ENCODE measurements at places on chromosomes 2 and 18.

DNA sequence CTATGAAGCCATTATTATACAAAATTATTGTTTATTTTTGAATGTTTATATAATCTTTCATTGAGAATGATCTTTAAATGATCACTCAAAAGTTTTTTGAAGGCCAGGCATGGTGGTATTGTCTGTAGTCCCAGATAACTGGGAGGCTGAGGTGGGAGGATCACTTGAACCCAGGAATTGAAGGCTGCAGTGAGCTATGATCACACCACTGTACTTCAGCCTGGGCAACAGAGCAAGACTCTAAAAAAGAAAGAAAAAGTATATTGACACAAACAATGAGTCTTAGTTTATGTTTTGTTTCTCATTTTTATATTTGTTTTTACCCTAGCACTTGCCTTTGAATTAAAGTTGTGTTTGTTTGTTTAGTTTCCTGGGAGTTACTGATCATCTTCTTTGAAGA, 2.3 kb downstream of the TWSG1 start:
- DNase-seq = no peak

GRCh38 chr18:37161491-37161890, 332.6 kb downstream of the KIAA1328 start:
- no peak for DNase-seq

- DNase-seq = no peak
Measured at GRCh38 chr2:160516547-160517365, 23.1 kb upstream of the RBMS1 start.

DNA sequence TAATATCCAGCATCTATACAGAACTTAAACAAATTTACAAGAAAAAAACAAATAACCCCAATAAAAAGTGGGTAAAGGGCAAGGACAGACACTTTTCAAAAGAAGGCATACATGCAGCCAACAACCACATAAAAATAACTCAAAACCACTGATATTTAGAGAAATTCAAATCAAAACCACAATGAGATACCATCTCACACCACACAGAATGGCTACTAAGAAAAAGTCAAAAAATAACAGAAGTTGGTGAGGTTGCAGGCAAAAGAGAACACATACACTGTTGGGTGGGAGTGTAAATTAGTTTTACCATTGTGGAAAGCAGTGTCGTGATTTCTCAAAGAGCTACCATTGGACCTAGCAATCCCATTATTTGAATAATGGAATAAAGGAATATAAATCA, 1973.9 kb upstream of the LRRTM1 start:
- DNase-seq = no peak

DNA sequence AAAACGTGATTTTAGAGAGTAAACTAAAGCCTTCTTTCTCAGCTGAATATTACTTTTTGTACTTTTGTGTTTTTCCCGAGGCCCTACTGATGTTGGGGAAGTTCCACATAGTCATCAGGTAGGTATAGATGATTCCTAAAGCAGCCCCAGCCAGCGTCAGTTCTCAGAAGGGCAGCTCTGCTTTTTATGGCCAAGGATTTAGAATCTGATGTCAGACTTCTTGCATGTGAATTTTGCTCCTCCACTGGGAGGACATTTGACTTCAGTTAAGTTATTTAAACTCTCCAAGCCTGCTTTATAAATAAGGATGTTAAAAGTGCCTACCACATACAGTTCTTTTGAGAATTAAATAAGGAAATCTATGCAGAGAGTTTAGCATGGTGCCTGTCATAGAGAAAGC, 130.8 kb downstream of the NCKAP5 start:
- no peak for DNase-seq

DNA sequence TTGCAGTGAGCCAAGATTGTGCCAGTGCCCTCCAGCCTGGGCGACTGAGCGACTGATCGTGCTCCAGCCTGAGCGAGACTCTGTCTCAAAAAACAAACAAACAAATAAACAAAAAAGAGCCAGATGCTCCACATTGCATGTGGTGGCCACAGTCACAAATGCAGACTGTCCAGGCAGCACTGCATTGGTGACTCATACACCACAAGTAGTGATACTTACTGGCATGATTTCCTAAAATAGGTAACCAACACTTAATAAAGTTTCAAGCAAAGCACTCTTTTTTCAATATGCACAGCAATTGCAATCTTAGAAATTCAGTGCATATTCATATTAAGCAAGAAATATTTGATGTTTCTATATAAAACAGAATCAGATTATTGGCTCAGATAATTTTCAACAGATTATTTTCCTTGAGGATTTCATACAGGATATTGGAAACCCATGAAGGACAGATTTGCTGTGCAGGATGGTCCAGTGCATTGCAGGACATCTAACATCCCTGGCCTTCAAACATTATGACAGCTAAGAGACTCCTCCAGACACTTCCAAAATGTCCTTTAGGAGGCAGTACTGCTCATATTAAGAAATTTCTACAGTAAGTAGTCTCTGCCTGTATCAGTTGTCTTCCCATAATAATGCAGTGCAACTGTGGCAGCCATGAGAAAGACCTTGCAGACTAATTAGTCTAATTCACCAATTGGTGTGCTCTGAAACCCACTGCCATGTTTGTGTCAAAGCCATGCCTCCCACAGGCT, 10.5 kb upstream of the SLC1A4 start:
- DNase-seq = no peak

DNA sequence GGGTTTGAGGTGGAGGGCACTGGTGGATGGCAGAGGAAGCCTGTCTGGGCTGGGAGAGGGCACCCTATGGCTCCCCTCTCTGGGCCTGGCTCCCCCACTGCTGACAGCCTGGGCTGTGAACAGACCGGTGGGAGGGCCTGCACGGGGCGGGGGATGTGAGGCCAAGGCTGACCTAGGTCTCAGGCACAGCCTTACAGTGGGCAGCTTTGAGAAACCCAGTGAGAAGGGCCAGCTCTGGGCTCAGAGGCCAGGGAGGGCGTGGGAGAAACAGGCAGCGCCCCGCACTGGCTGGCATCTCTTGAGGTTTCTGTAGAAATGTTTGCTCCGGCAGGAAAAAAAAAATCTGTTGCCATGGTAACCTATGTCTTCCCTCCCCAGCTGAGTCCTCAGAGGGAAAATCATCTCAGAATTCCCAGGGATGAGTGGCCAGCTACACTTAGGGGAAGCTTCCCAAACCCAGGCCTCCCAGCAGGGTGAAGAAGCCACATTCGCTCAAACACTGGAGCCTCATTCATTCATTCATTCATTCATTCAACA, 71.7 kb upstream of the TAF1B start:
- DNase-seq = no peak

GRCh38 chr18:79677221-79677620, 2.4 kb upstream of the CTDP1 start:
- DNase-seq = no peak

DNA sequence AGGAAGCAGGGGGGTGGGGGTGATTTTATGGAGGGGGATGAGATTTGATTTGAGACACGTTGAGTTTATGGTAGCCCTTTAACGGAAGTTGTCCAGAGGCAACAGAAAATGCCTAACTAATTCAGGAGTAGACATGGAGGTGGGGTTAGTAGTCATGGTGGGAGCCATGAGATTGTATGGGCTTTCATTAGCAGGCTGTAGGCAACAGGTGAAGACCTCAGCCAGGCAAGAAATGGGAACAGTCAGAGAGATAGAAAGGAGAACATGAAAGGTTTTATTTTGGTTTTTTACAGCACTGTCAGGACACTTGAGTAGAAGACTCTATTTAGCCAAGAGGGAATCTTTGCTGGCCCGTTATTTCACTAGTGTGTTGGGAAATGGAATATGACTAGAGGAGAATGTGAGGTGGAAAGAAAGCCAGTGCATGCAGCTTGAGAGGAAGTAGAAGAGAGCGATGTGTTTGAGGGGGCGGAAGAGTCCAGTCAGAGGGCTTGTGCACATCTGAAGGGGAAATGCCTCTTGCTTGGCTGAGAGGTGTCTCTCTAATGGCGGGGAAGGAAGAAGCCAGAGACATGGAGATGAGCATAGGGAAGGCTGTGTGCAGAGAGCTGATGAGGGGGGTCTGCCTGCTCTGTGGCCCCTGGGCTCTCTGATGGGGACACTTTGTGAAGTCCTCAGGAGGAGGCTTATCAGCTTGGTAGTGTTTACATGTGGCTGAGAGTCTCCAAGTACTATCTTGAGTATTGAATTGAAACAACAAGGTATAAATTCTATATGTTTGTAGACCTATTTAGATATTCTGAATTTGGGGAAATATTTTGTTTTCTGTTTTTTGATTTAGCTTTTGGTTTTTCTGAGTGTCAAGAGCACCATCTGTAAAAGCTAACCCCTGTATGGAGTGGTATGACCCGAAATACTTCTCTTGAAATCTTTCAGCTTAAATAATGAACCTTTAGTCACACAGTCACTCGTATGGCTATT, 66.9 kb upstream of the ITM2C start:
- DNase-seq = no peak

- DNase-seq = no peak
Measured at GRCh38 chr2:241760301-241760771, 16.3 kb upstream of the GAL3ST2 start.

- no peak for DNase-seq
Measured at GRCh38 chr2:59798687-59799232, 754.7 kb downstream of the BCL11A start.

- no peak for DNase-seq
Measured at GRCh38 chr18:44851856-44852621, 171.4 kb downstream of the SETBP1 start.

DNA sequence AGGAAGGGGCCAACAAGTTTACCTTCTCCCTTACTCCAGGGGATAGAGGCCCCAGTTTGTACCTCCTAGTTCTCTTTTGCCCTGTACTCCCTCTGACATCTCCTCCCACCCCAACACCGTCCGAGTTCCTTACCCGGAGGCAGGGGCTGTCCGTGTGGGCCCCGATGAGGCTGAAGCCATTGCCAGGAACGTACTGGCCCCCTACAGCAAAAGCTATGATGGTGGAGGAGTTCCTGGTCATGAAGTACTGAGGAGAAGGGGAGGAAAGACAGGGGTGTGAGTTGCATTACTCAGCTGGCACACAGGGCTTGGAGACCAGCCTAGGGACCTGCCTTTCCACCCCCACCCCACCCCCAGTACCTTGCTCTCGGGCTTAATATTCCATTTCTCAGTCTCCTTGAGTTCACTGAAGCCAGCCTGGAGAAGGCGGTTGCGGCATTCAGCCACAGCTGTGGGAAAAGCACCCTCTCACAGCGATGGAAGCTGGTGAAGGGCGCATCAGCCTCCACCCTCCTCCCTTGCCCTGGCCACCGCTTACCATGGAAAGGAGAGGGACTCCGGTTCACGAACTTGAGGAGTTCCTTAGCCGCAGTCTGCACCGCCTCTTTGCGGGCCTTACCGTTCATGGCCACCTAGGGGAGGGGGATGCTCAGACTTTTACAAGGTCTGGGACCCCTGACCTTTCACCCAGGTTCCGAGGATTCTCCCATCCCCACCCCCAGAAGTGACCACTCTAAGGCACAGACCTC, 1.0 kb downstream of the DNPEP start:
- DNase-seq = no peak

DNA sequence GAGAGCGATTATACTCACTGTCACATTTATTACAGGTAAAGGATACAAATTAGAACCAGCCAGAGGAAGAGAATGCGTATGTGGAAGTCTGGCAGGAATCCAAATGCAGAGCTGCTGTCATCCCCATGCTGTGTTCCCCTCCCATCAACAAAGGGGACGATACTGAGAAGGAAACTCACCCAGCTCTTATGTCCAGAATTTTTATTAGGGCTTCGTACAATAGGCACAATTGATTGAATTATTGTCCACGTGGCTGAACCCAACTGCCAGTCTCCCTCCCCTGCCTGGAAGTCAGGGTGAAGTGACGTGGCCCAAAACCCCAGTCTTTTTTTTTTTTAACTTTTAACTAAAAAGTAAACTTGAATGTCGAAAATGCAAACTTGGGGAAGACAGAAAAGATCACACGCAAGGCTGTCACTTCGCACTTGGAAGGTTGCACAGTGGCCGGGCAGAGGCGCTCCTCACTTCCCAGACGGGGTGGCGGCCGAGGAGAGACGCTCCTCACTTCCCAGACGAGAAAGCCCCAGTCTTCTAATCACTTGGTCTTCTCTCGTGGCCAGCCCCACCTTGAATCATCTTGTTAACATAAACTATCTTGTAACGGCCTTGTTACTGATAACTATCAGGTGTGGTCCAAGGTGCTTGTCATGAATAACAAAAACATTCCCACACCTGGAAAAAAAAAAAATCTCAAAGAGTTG, 40.0 kb upstream of the ITSN2 start:
- no peak for DNase-seq

- DNase-seq = no peak
Measured at GRCh38 chr18:22433956-22434355, 16.2 kb upstream of the CTAGE1 start.

DNA sequence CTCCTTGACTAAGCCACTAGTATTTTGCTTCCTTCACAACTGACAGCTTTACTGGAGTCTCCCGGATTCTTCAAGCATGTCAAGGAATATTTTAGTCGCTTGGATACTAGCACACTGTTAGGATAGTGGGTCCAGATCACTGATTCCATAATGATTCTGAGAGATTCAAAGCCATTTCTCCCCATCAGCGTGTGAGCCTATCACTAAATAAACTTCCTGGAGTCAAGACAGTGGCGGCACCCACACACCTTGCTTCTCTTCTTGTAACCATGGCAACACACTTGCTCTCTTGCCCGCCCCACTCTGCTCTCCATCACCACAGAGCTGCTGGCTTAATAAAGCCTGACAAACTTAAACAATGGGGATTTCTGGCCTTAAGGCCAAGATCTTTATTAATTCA, 245.1 kb downstream of the LRRTM1 start:
- no peak for DNase-seq

DNA sequence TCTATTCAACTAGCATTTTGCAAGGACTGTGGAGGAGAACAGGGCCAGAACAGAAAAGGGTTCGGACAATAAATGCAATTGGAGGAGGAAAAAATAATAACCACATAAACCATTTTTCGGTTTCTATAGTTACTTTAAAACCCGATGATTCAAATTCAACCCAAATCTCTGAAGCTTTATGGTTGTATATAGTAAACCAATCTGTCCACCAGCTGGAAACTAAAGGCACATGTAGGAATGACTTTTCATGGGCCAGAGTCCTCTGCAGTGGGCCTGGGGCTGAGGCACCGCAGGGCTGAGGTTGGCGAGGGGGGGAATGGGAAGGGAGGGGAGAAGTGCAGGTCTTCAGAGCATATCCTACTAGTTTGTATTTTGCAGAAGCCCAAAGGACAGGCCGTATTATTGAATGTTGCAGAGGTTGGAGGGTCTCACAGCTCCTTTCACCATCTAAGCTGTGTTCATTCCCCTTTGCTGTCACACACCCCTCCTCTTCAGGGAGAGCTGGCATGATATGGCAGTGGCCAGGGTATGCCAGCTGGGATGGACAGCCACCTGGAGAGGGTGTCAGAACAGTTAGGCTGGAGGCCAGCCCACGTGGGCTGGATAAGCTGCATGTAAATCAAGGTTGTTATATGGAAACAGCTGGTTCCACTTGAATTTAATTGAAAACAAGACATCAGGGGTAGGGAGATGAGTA, 267.1 kb downstream of the PRKCE start:
- DNase-seq = no peak

Data from stimulated activated CD4-positive, alpha-beta T cell treated with anti-CD3 and anti-CD28 coated beads, TNF-alpha, amount 100 ng/mL, for 24 hours (primary cell).